Stimulated activated CD4-positive, alpha-beta T cell treated with anti-CD3 and anti-CD28 coated beads, Interleukin-1b, Interleukin-23, amount 100 ng/mL, for 4 hours (primary cell): ENCODE measurements at places on chromosomes 3 and 15.

DNA sequence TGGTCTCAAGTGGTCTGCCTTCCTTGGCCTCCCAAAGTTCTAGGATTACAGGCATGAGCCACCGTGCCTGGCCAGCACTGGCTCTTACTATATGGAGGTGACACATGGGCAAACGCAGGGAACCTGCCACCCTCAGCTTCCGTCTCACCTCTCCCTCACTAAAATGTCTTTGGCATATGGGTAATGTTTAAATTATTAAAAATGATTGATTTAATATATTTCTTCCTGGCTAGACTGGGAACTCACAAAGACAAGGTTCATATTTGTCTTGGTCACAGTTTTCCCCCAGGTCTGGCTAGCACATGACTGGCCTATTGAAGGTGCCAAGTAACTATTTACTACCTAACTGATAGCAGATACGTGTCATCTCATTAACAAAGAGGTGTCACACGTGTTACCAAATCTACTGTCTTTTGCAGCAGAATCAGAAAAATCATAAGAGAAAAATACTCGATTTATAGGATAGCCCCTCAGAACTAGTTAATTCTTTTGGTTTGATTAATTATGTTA lies 48.2 kb downstream of the SYNM start:
- DNase-seq, result no peak

- DNase-seq, result no peak
Observed at GRCh38 chr15:63374686-63375520, 6.7 kb downstream of the CA12 start.

DNA sequence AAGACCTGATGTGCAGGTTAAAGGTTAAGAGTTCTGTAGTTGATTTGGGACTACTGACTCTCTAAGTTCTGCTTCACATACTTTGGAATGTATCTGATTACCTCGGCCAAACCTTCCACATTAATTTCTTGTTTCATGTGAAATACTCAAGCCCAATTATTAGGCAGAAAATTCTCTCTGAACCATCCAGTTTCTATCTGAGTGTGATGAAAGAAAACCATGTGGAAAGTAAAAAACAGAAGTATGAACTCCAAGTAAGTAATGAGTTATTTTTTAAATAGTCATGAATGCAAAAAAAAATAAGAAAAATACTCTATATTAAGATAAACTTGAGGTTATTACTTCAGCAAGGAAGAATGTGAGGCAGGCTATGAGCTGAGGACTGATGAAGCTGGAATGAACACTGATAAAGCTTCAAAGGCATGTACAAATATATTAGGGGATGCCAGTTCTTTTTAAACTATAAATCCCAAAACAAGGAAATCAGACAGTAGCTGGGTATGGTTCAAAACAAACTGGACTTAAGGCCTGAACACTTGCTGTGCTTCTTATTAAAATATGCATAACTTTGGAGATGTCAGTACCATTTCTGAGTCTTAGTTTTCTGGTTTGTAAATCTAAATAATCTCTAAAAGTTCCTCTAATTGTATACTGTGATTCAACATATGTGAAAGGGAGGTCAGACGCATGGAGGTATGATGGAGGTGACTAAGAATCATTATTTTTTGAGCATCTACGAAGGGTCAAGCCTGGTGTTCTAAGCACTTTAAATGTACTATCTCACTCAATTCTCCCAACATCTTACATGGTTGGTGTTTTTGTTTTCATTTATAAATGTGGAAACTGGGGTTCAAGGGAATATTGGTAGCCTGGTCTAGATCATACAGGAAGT lies 59.6 kb downstream of the COL6A6 start:
- DNase-seq, result no peak

DNA sequence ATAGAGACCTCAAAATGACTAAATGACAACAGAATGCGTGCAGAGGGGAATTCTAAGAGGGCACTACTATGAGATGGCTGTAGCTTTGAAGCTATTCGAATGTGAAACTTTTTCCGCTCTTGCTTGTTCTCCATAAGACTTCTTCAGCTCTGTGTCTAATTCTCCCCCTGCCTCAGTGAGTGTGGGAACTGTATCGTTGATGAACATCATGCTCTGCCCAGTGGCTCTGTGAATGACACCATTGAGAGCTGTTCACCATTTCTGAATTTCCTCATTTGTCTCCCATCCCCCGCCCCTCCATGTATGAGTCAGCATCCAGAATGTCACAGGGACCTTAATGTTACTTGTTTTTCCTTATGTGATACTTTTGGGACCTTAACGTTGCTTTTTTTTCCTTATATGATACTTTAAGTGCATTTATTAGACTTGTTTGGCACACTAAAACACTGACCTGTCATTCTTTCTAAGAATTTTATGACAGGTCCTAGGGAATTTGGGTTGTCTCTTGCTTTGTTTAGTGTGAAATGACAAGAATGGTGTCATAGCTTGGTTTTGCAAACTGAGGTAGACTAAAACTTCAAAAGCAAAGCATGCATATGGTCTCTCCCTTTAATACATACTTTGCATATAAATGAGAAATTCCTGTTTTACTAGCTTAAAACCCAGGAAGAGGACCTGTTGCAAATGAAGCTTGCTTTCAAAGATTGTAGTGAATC lies 99.6 kb downstream of the FNDC3B start:
- no peak for DNase-seq

GRCh38 chr3:108403198-108403597 lies 106.8 kb downstream of the HHLA2 start:
- no peak for DNase-seq

GRCh38 chr3:188791311-188791710 lies 380.5 kb upstream of the TPRG1 start:
- no peak for DNase-seq

DNA sequence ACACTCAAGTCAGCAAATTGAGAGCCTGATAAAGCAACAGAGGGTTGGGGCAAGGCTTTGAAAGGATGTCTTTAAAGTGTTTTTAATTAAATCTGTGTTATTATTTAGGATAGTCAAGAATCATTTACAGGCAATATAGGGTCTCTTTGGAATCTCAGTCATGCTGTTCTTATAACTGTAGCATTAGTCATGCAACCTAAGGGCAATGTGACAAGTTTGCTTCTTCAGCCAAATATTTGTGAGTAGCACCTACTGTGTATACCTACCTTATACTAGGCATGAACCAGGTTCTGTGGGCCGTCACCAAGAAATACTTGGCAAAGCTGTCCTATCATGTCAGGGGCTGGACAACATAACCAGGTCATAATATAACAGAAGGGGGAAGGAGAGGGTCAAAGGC lies 184.6 kb upstream of the TRIM42 start:
- DNase-seq, result no peak

DNA sequence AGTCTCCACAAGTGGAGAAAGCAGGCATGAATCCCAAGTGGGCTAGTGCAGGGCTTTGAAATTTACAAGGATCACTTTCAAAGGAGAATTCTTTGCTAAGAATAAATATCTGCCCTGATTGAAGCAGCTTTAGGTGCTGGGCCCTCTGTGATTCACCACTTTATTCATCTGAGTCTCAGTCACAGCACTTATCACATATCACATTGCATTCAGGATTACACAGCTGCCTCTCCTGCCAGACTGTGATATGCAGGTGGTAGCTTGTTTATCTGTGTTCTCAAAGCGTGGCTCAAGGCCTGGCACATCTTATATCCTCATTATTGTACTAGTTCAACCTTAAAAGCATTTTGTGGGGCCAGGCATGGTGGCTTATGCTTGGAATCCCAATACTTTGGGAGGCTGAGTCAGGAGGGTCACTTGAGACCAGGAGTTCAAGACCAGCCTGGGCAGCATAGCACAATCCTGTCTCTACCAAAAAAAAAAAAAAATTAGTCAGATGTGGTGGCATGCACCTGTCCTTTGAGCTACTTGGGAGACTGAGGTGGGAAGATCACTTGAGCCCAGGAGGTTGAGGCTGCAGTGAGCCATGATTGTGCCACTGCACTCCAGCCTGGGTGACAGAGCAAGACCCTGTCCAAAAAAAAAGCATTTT lies 156.9 kb upstream of the EIF1B start:
- no peak for DNase-seq

DNA sequence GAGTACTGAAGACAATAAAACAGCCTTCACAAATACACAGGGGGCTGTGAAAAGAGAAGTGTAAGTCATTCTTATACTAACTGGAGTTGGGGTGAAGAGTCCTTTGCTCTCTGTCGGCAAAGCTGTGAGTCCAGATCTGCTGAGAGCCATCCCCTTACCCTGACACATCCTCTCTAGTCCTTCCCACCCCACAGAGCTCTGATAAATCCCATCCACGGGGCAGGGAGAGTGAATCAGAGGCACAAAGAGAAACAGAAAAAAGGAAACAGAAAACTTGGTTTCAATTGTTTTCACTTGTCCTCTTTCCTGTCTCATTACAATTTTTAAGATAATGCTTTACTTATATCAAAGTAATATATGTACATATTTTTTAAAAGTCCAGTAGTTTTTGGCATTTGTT lies 18.2 kb upstream of the ZNF639 start:
- no peak for DNase-seq

GRCh38 chr15:25091421-25092158 lies 136.8 kb downstream of the SNRPN start:
- DNase-seq, result no peak

DNA sequence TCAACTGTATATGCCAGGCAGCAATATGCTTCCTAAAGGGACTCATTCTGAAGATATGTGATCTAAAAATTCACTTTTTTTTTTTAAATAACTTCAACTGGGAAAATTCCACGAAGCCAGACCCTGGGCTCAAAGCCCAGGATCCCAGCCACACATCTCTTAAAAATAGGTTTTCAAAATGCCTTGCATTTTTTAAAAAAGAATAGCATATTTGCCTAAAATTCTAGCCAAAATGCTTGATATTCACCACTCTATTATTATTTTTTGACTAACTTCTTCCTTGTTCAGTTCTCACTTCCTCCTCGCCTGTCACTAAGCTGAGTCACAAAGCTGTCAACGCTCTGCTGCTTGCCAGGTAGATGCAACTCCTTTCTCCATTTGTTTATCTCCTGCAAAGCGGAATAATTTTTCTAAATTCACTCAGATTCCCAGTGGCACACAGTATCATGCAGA lies 28.0 kb upstream of the VGLL4 start:
- DNase-seq, result no peak

- peak; percentile 52 for DNase-seq
Observed at GRCh38 chr3:183555541-183556081, at the start of gene KLHL6. KLHL6 (minus strand) TSS chr3:183555706; CDS start chr3:183555653, 53 bp downstream.

GRCh38 chr3:27471923-27472550 lies 12.1 kb downstream of the SLC4A7 start:
- DNase-seq, result no peak

GRCh38 chr3:52872245-52872644 lies 25.1 kb downstream of the STIMATE start:
- no peak for DNase-seq

- DNase-seq, result peak; percentile 41
Observed at GRCh38 chr3:183252973-183253527, at the start of gene B3GNT5. B3GNT5 (plus strand) TSS chr3:183253253; CDS start chr3:183269799, 16,546 bp downstream.

DNA sequence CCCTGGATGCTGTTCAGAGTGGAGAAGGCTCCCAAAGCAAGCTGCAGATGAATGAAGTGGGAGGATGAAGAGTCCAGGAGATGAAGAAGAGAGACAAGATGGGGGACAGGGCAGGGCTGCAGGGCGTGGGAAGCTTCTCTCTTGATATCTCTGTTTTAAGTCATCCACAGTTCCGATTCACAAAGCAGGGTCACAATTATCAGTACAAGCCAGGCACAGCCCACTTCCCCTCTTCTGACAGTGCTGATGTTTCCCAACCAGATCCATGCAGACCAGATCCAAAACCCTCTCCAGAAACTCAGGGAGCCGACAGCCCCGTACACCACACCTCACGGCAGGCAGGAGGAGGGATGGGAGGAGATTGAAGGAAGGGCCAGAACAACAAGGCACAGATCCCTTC lies 31.1 kb downstream of the NTRK3 start:
- DNase-seq, result no peak

- DNase-seq, result no peak
Observed at GRCh38 chr3:29991198-29991597, 615.2 kb upstream of the TGFBR2 start.

GRCh38 chr3:146449076-146449475 lies 20.3 kb downstream of the PLSCR2 start:
- no peak for DNase-seq
